NCI-H2081 (cell line): ENCODE measurements at places on chromosomes 1 and 21.

- DNase-seq, result no peak
Measured at GRCh38 chr1:154867064-154867825, 2.8 kb downstream of the KCNN3 start.

DNA sequence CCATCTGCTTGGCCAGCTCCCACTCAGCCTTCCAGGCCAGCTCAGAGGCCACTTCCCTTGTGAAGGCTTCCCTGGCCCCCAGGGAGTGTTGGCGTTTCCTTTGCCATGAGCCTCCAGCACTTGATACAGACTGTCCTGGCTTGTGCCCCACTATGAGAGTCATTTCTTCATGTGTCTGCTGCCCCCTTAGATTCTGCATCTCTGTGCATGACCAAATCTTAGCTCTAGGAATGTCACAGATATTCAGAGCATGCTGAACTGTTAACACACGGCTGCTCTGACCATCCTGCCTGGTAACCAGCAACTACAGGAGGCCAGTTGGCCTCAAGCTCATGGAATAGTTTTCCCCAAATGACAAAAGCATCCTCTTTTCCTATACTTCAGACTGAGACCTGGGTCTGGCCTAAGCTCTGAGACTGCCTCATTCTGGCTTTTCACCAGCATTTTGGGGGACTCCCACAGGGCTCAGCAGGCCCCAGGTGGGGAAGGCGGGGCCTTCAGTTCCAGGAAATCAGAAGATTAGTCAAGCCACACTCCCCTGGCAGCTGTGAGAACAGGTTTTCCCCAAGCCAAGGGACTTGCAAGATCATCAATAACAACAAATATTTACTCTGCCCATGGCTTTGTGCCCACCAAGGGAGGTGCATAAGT, 182.6 kb upstream of the EDN2 start:
- peak; percentile 29 for DNase-seq

DNA sequence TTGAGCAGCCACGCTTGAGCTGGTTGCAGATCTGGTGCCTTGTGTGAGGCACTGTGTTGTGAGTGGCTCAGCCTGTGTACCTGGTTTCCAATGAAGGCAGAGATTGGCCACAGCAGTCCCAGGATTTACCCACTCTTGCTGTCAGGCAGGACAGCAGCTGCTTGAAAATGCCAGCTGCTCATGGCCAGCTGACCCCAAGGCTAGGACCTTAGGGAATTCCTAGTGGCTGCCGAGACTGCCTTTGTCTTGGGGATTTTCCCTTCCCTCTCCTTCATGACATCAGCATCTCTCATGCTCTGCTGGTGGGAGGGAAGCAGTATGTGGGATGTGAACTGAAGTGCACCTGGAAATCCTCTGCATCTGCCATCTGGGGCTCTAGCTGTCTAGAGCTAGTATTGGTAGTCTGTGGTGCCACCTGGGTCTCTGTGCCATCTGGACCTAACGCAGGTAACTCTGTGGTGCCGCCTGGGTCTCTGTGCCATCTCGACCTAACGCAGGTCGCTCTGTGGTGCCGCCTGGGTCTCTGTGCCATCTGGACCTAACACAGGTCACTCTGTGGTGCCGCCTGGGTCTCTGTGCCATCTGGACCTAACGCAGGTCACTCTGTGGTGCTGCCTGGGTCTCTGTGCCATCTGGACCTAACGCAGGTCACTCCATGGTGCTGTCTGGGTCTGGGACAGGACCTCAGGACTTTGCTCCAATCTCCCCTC, 3.8 kb upstream of the LRRC47 start:
- no peak for DNase-seq

GRCh38 chr1:79955966-79956365, 949.4 kb upstream of the ADGRL4 start:
- no peak for DNase-seq

DNA sequence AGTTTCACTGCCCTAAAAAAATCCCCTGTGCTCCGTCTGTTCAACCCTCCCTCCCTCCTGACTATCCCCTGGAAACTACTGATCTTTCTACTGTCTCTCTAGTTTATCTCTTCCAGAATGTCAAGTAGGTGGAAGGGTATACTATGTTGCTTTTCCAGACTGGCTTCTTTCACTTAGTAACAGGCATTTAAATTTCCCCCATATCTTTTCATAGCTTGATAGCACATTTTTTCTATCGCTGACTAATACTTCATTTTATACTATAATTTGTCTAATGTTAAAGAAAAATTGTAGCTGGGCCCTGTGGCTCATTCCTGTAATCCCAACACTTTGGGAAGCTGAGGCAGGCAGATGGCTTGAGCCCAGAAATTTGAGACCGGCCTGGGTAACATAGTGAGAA, 142.8 kb downstream of the DSCAM start:
- no peak for DNase-seq

- no peak for DNase-seq
Measured at GRCh38 chr1:19205845-19206244, 4.2 kb downstream of the UBR4 start.

DNA sequence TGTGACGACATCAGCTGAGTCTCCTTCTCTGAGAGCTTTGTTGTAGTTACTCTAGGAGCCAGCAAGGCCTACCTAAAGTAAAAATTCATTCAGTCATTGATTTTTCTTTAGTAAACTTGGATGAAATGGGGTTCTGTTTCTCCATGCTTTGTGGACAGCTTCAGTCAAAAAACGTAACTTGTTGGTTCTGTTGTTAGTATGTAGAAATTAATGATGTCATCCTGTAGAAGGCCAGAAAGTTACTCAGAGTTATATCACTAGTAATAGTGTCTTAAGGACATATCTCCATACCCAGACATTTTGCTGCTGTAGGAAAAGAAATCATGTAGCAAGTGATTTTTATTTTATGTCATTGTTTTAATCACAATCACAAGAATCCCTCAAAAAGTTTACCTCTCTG, 43.0 kb downstream of the KDM1A start:
- DNase-seq, result no peak

- no peak for DNase-seq
Measured at GRCh38 chr1:48561444-48561843, 89.4 kb upstream of the SPATA6 start.

- no peak for DNase-seq
Measured at GRCh38 chr1:51044199-51044598, 57.8 kb upstream of the C1orf185 start.

DNA sequence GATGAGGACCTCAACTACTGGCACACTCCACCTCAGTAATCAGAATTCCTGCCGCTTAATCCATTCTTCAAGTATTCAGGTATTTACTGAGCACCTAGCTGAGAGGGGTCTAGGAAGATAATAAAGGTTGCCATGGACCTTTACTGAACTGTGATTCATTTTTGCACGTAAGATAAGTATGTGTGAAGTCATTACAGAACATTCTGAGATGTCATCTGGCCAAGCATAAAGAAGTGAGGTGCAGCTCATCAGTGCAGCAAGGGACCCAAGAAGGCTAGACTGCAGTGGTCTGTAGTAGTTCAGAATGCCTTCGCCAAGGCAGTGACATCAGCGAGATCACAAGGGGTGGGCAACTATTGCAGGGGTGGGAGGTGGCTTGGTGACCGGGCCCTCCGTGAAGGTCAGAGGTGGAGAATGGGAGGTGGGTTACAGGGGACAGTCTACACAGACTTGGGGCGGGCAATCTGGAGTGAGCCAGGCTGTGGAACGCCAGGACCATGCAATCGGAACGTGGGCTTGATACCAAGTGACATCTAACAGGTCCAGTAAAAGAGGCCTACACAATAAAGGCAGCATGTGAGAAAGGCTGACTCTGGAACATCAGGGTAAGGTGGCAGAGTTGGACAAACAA, 107.4 kb downstream of the SLC45A1 start:
- no peak for DNase-seq

DNA sequence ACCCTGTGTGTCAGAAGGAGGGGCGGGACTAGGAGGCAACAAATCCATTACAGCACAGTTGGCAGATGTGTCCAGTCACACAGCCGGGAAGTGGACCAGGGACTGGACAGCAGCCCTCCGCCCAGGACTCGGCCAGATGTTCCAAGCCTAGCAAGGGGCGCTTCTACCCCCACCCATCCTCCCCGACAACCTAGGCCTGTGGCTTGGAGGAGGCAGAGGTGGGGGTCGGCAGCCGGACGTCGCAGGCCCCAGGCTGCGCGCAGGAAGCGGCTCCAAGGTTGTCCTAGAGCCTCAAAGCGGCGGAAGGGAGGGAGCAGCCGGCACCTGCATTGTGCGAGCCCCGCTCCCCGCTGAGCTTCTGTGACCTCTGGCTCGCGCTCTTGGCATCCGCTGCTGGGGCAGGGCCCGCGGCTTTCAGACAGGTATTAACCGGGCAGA, 20.6 kb upstream of the MYCL start:
- no peak for DNase-seq

- peak; percentile 54 for DNase-seq
Measured at GRCh38 chr21:38352536-38353219, 95.9 kb downstream of the KCNJ15 start.

GRCh38 chr1:3711381-3711779, 40.9 kb upstream of the CCDC27 start:
- DNase-seq, result no peak

- DNase-seq, result no peak
Measured at GRCh38 chr21:41361786-41362604, at the start of gene MX2. Gene MX2 (plus strand): TSS chr21:41362027. CDS start chr21:41376907, 14,880 bp downstream.
